ENCODE measurements at places on chromosomes 11 and 22.

GRCh38 chr11:115256397-115257197 lies 247.6 kb downstream of the CADM1 start:
- no peak for DNase-seq

DNA sequence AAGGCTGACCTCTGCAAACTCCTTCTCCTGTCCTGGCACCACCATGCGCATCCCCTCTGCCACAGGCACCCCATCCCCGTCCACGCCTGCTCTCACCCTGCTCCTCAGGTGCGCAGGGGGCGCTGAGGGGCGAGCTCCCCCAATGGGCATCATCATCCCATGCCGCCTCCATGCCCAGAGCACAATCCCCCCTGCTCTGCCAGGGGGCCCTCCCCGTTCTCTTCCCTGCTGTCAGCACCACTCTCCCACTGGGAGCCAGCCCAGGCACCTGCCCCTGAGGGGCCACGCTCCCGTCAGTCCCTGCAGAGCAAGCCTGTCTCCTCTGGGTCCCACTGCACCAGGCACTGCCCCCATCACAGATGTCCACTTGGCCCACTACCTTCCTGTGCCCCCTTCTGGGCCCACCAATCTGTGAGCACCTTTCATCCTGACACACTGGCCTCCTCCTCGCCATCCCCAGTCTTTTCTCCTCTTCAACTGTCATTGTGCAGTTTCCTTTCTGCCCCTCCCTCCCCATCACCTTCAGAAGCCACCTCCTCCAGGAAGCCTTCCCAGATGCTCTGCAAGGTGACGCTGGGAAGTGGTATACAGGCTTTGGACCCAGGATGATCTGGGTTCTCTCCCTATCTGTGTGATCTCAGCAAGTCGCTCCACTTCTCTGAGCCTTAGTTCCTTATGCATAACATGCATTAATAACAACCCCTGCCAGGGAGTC lies 62.6 kb downstream of the CYTH4 start:
- DNase-seq, result no peak

DNA sequence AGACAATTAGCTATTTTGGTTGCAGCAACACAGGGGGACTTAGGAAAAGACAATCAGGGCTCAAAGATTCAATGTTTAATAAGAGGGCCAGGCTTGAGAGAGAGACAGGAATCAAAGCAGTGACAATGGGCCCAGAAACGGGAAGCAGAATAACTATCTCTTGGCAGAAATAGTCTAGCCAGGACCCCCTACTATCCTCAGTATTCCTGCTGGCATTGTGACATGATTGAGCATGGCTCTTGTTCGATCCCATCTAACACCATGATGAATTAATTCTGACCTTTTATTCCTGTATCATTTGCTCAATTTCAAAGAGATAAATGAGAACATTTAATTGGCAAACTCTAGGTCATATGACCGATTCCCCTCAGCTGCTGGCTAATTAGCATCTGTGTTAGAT lies 12.8 kb upstream of the ANO5 start:
- no peak for DNase-seq

- DNase-seq, result no peak
Measured at GRCh38 chr11:116730601-116731000, 42.2 kb downstream of the BUD13 start.

GRCh38 chr22:39174498-39175352 lies 22.2 kb upstream of the CBX7 start:
- peak; percentile 94 for DNase-seq

DNA sequence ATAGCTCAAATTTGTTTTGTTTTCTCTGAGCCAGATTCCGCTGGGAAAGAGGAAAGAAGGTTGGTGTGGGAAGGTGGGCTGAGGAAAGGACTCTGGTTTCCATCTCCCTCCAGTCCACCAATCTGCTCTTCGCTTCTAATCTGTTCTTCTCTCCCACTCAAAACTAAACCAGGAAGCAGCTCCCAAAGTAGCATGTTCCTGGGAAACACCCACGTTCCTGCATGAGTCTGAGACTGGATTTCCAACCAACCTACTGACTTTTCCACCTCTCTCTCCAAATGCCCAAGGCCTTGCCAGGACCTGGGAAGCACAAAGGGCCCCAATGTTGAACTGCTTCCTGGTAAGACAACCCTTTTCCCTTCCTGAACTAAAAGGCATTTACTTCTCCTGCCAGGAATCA lies 110.2 kb downstream of the WT1 start:
- DNase-seq, result no peak

DNA sequence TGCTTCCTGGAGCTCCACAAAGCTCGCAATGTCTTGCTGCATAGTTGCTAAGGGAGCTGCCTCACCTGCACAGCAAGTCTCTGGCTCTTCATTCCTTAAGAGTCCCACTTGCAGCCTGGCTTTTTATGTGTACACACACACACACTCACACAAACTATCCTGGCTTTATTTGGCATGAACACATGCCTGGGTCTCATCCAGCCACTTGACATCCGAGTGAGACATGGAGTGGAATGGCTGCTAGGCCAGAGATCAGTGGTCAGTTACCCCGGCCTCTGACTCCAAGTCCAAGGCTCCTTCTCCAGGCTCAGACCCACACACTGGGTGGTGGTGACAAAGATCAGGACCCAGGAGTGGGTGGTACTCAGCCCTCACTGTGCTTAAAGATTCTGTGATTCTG lies 37.9 kb upstream of the CLTCL1 start:
- no peak for DNase-seq

- no peak for DNase-seq
Measured at GRCh38 chr11:96779030-96779429, 389.2 kb downstream of the JRKL start.

- DNase-seq, result peak; percentile 9
Measured at GRCh38 chr11:16945671-16946469, 68.3 kb downstream of the PLEKHA7 start.

DNA sequence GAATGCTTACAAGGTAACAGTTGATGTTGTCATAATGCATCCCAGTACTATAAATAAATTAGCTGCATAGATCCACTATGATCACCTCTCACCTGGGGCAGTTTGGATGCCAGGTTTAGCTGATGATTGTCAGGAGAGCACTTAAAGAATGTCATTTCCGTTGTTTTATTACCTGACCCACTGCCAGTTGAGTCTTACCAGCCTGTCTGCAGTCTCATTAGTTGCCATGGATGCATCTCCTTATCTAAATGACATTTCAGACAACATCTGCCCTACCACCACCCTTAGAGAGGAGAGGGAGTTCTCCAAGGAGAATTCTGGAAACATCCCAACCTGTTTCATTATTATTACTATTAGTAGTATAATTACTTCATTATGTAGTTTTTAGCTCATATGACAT lies 339.1 kb upstream of the API5 start:
- DNase-seq, result no peak

- no peak for DNase-seq
Measured at GRCh38 chr22:37910890-37911672, 5.0 kb downstream of the MICALL1 start.

DNA sequence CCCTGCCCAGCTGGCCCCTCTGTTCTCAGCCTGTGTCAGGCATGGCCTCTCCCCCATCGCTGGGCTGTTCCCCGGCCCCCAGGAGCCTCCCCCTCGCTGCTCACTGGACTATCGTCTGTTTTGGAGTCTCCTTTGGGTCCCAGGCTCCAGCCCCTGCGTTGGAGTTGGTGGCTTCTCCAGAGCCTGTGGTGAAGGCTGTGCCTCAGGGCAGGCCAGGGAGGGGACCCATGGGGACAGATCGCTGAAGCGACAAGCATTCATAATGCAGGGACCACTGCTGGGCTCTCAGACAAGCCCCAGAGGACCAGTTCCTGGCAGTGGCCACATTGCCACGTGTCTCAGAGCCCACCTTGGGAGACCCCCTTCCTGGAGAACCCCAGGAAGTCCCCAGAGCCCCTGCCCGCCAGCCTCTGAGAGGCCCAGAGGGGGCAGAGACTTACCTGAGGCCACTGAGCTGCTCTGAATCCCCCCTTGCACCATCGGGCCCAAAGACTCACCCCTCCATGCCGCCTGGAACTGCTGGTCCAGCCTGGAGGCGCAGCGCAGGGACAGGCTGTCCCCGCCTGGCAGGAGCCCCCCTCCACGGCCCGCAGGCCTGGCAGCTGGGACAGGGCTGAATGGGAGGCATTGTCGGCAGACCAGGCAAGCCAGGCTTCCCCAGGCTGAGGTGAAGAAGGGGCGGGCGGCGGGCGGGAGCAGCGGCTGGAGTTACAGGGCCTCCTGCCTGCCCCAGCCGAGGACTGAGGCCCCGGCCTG lies at the start of gene CHADL:
CHADL (minus strand) TSS at position 555 of the 756 bp plus-strand sequence; CDS start at position 505, 50 bp downstream.
- no peak for DNase-seq

DNA sequence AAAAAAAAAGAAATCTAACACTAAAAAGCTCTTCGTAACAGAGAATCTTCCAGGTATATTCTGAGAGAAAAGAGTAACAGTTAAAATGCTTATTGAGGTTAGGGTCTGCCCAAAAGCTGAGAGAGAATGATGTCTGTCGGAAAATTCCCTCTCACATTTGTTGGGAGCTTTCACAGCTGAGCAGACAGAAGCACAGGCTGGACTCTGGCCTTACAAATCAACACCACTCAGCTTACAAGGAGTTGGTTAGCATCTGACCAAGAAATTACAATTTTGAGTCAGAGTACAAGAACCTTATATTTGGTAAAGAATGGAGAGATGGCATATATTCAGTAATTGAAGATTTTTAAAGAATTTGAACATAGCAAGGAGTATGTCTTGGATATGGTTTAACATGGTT lies 1561.0 kb upstream of the RAG2 start:
- no peak for DNase-seq

DNA sequence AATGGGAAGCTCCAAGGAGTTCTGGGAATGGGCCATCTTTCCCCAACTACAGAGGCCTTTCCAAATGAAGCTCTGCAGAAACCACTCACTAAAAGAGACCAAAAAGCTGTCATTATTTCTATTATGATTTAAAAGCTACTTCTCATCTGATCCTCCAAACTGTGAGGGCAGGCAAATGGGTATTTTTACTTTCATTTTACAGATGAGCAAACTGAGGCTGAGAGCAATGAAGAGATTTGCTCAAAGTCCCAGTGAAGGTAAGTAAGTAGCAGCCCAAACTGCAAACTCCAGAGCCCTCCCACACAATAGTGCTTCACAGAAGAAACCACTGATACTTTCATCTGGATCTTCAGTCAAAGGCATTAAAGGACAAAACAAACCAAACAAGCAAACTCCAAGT lies 1.4 kb downstream of the RSPH14 start:
- no peak for DNase-seq

DNA sequence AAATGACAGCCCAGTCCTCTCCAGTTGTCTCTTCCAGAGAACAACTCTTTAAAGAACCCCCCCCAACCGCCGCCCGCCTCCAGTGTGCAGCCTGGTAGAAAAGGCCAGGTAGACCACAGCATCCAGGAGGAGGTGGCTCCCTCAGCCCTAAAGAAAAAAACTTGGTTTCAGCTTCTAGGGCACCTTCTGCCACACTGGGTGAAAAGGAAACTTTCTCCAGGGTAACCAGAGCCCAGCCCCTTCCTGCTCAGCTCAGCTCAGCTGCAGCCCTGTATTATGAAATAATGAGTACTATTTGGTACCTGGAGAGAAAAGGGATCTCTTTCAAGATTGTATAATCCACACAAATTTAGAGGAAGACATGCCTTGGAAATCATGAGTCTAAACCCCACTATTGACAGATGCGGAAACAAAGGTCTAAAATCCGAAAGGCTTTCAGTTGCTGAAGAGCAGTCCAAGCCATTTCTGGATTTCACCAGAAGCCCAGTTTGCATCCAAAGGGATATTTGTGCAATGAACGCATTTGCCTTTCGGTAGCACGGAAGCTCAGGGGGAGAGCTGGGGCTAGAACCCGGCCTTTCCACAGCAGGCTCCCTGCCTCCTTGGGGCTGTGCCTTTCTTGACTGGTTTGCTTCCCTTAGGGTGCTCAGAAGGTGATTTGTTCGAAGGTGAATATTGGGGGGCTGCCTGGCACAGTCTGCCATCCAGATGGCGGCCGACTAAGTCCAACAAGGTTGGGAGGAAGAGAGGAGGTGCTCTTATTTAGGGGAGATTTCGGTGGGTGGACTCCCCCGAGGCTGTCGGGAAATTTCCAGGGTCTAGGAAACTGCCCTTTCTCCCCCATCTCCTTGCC lies 3.3 kb downstream of the FXYD6 start:
- no peak for DNase-seq

DNA sequence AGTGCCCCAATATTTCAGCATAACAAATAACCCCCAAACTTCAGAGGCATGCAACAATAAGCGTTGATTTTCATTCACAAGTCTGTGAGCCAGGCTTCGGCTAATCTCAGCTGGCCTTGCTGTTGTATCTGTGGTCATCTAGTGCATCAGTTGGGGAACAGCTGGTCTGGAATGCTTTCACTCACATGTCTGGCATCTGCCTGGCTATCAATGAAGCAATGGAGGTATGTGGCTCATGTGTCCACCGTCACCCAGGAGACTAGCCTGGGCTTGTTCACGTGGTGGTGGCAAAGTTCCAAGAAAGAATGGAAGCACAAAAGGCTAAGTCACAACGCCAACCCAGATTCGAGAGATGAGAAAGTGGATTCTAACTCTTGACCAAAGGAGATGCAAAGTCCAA lies 304.8 kb upstream of the ISX start:
- DNase-seq, result no peak

DNA sequence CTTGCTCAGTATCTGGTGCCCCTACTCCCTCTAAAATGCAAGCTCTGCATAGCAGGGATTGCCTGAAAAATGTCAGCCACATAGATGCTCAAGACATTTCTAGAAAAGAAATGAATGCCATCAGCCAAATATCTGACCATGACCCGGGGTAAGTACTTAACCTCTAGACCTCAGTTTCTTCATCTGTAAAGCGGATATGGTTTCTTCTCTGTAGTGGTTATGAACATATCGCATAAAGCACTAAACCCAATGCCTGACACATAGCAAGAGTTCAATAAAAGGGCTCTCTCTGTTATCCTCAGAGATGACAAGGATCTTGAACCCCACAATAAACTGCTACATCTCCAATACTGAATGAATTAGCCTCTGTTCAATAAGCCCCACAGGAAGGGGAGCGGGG lies 122.6 kb downstream of the ABTB2 start:
- no peak for DNase-seq

GRCh38 chr11:119460582-119460981 lies 37.6 kb upstream of the THY1 start:
- DNase-seq, result no peak

GRCh38 chr11:126839496-126839895 lies 161.1 kb downstream of the KIRREL3 start:
- DNase-seq, result no peak

- DNase-seq, result no peak
Measured at GRCh38 chr22:20247010-20247505, 21.1 kb downstream of the RTN4R start.
